ENCODE measurements at places on chromosomes 11 and 22. TPM values are rescaled to one million over a fixed set of nuclear protein-coding genes. Genes with fewer than 3 reads are reported as not detected.

The TUB gene
- 1.9 TPM for total RNA-seq

The C22orf31 gene
- not detected for total RNA-seq

The ART5 gene
- not detected for total RNA-seq

The SPINDOC gene
- total RNA-seq = 29.6 TPM

The TMX2 gene
- 94.2 TPM for total RNA-seq

The NXPE2 gene
- total RNA-seq = not detected

The FGF4 gene
- total RNA-seq = not detected

The CCDC87 gene
- total RNA-seq = 0.47 TPM

The LIF gene
- total RNA-seq = 1.4 TPM

The DMC1 gene
- 6.3 TPM for total RNA-seq

The OR5B21 gene
- not detected for total RNA-seq

All from HFFc6 (cell line).